Tibial nerve (tissue), 4 donors: ENCODE measurements at places on chromosomes 1 and 21. TPM values are rescaled to one million over a fixed set of nuclear protein-coding genes. Genes with fewer than 3 reads are reported as not detected.

DNA sequence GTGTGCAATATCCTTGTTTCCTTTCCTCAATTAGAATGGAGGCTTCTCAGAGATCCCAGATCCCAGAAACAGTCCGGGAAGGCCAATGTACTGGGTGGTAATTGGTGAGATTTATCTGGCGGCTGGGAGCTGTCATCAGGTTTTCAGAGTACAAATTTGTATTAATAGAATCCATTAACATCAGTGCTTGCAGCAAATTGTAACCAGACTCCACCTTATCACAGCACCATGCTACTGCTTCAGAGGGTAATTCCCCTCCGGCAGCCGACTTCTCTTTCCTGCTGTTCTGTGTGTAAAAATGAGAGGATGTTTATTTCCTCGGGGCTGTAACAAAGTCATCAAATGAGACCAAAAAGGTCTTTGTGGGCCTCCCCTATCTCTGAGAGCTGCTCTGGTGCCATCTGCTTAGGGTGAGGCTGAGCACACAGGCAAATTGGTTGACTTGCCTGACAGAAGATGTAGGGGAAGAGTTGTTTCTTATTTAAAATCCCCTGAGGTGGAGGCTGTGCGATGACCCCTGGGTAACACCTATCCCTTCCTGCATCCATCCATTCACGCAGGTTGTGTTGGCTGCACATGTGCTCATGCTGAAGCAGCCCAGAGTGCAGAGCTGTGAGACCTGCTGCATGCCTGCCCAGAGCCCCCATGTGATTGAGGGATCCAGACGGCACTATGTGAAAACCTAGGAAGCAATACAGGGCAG, 19.2 kb downstream of the NFASC start:
- no peak for DNase-seq

DNA sequence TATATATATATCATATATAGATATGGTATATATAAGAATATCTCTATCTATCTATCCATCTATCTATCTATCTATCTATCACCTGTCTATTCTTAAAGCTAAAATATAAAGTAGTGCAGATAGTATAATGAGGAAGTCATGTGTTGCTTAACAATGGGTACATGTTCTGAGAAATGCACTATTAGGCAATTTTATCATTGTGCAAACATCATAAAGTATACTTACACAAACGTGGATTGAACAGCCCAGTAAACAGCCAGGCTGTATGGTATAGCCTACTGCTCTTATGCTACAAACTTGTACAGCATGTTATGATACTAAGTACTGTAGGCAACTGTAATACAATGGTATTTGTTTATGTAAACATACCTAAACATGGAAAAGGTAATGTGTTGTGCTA, 621.0 kb upstream of the NCAM2 start:
- DNase-seq = no peak

DNA sequence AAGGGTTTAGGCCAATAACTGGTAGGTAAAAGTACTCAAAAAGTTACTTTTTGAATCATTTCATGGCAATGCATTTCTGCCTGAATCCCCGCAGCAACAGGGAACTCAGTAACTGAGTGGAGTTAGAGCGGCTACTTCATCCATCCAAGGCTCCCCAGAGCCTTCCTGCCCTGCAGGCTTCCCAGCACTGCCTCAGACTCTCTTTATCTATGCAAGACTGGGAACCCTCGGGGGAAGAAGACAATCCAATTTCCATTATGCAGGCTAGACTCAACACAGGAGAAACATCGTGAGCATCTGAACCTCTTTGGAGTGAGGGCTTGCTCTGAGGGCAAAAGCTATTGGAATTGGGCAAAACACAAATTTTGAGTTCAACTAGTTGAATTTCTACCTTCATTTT, 23.1 kb downstream of the ZMYND12 start:
- DNase-seq = no peak

DNA sequence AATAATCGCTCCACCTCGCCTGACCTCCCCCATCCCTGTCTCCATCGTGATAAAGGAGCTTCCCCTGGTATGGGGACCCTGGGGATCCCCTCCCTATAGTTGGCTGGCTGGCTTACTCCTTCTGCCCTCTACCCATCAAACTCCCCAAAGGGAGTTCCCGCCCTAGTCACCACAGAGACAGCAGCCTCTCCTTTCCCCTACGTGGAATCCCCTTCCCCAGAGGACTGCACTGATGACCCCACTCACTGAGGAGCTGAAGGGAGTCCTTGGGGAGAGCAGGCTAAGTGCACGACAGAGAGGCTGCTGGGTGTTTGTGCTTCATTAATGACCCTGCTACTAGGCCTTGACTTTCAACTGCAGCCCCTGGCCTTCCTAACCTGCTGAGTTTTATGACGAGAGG, 1.9 kb downstream of the CADM3 start:
- no peak for DNase-seq

- DNase-seq = no peak
Measured at GRCh38 chr1:37948841-37949240, 2.0 kb upstream of the INPP5B start.

GRCh38 chr1:30892671-30893073, 15.9 kb downstream of the SDC3 start:
- DNase-seq = no peak

GRCh38 chr1:91548376-91549040, 47.9 kb downstream of the CDC7 start:
- no peak for DNase-seq

GRCh38 chr1:200279810-200280411, 129.9 kb downstream of the ZNF281 start:
- DNase-seq = peak; percentile 37

- DNase-seq = no peak
Measured at GRCh38 chr1:236377832-236378535, 16.1 kb upstream of the EDARADD start.

DNA sequence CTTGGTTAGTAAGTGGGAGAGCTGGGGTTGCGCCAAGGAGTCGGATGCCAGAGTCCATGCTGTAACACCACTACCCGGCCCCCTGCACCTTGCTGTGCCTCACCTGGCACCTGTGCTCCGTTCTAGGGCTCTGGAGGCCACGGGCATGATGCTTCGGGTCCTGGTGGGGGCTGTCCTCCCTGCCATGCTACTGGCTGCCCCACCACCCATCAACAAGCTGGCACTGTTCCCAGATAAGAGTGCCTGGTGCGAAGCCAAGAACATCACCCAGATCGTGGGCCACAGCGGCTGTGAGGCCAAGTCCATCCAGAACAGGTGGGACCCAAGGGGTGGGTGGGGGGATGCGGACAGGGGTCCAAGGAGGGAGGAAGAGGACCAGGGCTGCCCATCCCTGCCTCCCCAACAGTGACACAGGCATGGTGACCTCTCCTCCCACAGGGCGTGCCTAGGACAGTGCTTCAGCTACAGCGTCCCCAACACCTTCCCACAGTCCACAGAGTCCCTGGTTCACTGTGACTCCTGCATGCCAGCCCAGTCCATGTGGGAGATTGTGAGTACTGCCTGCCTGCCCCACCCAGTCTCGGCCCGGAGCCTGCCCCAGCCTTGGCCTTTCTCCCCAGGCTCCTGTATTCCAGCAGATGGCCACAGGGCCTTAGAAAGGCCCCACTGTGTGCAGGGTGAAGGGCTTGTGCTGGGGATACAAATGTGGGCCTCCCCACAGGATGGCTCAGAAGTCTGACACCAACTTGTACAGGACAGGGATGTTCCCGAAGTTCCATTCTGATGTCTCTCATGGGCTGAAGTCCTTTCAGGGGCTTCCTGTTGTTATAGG, 9.6 kb upstream of the HTR6 start:
- no peak for DNase-seq

DNA sequence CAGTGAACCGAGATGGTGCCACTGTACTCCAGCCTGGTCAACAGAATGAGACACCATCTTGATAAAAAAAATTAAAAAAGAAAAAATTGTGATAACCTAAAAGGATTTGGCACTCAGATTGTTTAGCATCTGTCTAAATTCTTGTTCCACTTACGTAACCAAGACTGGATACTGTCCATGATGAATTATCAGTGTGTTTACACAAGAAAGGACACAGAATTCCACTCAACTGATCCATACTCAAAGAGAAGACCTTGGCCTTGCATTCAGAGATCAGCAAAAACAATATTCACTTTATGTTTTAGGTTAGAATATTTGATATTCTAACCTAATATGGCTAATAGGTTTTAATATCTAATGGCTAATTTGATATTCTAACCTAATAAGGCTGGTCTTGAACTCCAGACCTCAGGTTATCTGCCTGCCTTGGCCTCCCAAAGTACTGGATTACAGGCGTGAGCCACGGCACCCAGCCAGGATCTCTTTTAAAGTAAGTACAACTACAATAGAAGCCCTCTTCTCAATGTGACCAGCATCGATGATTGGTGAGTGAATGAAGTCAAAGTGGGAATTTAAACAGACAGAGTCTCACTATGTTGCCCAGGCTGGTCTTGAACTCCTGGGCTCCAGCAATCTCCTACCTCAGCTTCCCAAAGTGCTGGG, 43.1 kb upstream of the COX20 start:
- no peak for DNase-seq

GRCh38 chr1:241837416-241837815, 10.6 kb upstream of the EXO1 start:
- no peak for DNase-seq

GRCh38 chr1:206782448-206782847, 10.2 kb upstream of the IL10 start:
- DNase-seq = no peak

Gene COL24A1
- total RNA-seq = 1.2 TPM

Gene VHLL
- not detected for total RNA-seq

Gene BGLAP
- not detected for total RNA-seq

Gene TEDDM1
- not detected for total RNA-seq

Gene AKNAD1
- 5.5 TPM for total RNA-seq
